ENCODE measurements at places on chromosomes 11 and 22.

DNA sequence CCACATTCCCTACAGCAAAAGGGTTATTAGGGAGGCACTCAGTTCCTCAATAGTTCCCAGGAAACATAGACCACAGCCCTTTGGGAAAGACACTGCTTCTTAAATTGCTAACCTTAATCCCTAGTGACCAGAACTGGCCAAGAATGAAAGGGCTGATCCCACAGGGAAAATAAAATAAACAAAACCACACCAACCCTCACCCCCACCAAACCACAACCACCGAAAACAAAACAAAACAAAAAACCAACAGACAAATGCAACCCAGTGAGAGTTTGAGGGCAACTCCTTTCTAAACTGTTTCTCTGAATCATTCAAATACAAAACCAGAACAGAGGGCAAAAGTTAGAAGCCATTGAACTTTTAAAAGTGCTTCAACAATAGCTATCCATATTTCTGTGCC, 57.2 kb downstream of the NAV2 start:
- DNase-seq, result no peak

DNA sequence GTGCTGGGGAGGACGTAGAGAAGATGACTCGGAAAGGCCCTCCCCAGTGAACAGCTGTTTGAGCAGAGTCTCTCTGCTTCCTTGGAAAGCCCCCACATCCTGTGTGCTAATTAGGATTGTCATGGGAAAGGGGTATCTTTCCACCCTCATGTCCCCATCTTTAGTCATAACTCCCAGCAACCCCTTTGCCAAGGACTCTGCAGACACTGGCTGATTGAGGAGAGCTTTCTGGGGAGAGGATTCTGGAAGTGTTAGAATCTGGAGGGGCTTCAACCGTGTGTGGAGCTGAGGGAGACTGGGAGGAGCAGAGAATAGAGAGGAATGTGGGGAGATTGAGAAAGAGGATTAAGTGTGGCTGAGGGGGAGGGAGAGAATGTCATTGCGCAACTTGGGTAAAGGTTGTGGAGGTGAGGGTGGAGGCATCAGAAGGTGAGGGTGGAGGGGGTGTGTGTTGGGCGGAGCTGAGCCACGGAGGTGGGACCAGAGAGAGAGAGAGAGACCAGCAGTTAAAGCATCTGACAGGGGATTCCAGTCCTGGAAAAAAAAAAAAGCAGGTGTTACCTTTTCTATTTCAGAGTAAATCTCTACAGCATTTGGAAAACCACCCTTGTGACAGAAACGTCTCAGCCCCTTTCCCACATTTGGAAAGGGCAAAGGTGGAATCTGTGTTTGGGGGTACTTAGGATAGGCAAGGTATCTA, 2.2 kb downstream of the DTX4 start:
- no peak for DNase-seq

DNA sequence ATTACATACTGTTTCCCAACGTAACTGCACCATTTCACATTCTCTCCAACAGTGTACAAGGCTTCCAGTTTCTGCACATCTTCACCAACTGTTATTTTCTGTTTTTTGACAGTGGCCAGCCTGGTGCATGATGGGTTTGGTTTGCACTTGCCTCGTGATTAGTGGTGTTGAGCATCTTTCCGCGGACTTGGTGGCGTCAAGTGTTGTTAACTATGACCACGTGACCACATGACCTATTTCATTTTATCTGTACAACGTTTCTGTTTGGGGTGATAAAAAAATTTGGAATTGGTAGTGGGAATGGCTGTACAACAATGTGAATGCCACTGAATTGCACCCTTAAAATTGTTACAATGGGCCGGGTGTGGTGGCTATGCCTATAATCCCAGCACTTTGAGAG, 2.5 kb upstream of the YPEL1 start:
- no peak for DNase-seq

- DNase-seq, result no peak
Observed at GRCh38 chr11:132450631-132451030, 1080.2 kb downstream of the NTM start.

- no peak for DNase-seq
Observed at GRCh38 chr11:36030731-36031281, 86.9 kb downstream of the LDLRAD3 start.

DNA sequence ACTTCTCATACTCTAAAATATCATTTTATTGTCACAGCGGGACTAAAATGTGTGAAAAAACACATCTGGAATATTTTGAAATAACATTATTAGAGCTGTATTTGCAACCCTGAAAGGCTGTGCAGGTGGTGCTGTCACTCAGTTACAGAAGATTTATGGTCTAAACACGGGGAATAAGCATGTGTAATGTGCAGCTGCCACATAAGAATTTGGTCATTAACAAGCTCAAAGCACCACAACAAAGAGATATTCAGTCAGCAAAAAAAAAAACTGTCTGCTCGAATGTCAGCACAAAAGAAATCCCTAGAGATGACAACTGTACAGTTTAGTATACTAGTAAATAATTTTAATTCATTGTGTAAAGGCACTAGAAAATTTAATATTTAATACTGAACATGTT, 31.3 kb downstream of the TMEM123 start:
- no peak for DNase-seq

DNA sequence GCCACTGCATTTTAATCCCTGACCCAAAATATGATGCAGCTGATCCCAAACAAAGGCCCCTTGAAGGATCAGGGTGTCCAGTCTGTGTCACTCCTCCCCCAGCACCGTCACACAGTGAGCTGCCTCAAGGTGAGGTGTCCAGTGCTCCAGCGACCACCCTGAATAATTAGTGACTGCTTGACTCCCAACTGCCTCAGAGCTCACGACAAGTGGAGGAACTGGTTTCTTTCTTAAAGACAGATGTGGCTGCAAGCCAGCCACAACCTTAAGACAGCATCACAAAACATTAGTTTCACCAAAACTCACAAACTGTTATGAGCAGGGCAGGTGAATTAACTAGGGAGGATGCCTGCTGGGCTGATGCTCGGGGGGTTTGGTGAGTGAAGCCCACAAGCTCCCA, 74.6 kb downstream of the PIWIL3 start:
- no peak for DNase-seq

DNA sequence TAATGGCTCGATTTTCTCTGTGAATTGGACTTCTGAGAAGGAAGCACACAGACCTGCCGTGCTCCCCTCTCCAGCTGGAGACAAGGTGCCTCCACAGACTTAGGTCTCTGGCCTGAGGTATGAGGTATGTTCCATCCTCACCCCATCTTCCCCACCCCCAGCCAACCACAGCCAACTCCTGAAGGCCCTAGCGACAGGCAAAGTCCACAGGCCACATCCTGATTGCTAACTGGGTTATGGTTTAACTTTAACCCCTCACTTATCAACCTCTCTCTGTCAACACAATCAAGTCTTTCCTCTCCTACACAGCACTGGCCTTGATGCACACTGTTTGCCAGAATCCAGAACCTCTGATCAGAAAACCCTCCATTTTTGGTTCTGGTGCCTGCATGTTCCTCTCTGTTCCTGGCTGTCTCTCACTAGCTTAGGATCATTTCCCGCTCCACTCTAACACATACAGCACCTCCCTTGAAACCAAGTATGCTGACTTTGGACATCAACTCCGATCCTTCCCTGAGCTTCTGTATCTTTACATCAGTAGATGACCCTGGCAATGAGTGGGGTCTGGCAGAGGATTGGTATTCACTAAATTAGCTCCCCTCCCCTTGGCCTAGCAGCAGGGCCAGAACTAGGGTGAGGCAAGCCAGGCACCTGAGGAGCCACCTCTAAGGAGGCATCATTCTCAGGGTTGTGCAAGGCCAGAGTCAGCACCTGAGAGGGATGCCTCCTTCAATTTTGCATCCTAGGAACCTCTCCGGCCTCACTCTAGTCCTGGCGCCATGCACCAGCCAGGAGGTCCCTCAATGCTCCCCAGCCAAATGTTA, 22.0 kb downstream of the JAML start:
- peak; percentile 73 for DNase-seq

- DNase-seq, result no peak
Observed at GRCh38 chr11:70703141-70704064, 305.1 kb downstream of the CTTN start.

GRCh38 chr11:60924906-60925853, 920 bp downstream of the TMEM132A start:
- DNase-seq, result peak; percentile 23

DNA sequence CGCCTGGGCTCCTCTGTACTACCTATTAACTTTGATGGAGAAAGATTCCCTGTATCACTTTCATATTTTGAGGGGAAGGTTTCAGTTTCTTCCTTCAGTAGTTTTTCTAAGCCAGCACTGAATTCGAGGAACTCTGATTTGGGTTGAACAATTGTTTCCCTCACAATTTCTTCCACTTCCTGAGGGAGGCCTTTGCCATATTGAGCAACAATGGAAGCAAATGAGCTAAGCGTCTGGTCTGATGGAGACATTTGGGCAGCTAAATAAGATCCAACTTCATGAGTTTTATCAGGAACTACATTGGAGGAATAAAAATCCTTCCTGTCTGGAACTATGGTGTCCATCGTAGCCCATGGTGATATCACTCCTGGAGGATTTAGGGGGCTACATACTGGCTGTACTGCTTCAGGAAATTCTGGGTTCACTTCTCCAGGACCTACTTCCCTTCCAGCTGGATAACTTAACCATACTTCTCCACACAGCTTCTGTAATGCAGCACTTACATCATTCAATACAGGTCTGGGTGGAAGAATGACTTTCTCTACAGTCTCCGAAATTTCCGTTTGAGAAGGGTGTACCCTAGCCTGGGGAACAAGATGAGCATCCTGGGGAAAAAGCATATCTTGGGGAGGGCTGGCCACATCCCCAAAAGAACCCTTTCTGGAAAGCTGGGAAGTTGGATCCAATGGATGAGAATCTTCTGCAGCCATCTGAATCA, 38.9 kb upstream of the CCDC89 start:
- no peak for DNase-seq

GRCh38 chr11:10293423-10294289, at the start of gene SBF2:
Gene SBF2 (minus strand): TSS chr11:10294219. CDS start chr11:10294069, 150 bp downstream.
- DNase-seq, result peak; percentile 86

- DNase-seq, result no peak
Observed at GRCh38 chr11:134997652-134998320, 585.7 kb upstream of the B3GAT1 start.

GRCh38 chr11:95791709-95792033, 1.4 kb downstream of the CEP57 start:
- DNase-seq, result no peak

GRCh38 chr11:62108017-62108750, 15.6 kb upstream of the INCENP start:
- DNase-seq, result peak; percentile 52

- DNase-seq, result no peak
Observed at GRCh38 chr11:73019449-73019848, 122.7 kb downstream of the FCHSD2 start.

DNA sequence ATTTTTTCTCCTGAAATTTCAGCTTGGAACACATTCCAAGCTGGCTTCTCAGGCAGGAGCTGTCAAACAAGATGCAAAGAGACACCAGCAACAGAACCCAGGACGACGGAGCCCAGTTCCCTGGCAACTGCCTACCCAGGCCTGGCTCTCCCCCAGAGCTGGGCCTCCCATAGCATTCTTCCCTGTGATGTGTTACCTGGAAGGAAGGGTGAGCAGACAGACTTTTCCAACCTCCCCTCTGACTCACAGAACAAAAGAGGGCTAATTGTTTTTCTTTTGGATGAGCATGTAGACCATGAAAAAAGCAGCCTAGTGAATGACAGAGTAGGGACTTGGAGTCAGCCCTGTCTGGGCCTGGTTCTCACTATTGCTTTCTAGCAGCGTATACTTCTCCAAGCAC, 55.3 kb upstream of the BMAL1 start:
- no peak for DNase-seq

DNA sequence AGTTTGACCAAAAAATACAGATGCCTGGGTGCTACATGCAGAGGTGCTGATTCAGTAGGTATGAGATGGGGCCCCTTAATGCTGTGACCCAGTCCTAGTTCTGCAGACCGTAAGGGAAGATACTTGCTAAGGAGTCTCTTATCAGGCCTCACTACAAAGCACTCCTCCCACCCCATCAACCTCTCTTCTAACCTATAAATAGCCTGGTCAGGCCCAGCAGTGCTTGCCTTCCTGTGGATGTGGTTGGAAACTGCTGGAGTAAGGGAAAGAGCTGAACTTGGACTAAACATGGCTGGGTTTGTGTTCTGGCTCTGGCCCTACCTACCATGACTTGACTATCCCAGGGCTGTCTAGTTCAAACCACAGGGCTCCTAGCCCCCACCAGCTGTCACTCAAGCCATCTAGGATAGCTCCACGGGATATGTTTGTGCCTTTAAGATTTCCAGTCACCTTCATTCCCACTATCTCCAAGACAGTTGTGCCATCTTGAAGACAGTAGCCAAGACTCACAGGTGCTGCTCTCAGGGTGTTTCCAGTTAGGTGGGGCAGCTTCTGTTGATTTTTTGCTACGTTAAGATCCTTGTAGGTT, 9.5 kb upstream of the DKK3 start:
- DNase-seq, result no peak

DNA sequence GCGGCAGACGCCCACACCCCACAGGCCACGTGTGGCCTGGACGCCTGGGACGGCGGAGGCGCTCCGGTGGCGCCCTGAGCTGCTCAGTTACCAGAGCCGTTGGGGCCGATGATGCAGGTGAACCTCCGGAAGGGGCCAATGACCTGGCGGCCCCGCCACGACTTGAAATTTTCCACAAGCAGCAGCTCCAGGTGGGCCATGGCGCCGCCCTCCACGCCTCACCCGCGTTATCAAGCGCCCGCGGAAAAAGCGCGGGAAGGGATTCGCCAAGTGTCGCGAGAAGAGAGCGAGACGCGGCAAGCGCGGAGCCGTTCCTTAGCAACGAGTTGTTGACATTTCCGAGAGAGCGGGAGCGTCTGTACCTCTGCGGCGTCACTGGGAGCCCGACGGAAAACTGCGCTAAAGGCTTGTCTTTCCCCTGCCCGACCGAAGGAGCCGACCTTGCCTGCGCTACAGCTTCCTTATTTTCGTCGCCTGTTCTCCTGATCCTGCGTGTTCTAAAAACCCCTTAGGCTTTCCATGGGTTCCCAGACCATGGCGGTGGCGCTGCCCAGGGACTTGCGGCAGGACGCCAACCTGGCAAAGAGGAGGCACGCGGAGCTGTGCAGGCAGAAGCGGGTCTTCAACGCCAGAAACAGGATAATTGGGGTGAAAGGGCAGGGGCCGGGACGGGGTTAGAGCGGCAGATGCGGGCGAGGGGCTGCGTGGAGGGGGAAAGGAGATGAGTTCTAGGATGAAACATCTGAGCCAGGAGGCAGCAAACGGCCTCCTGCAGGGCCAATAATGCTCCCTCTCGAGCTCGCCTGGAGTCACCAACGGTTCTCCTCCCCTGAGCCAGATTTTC, at the start of the genes RIBC2 and SMC1B:
RIBC2 (plus strand) TSS at position 326 of the 844 bp plus-strand sequence; CDS start at position 520, 194 bp downstream.
SMC1B (minus strand) TSS at position 232 of the 844 bp plus-strand sequence; CDS start at position 200, 32 bp downstream.
- DNase-seq, result peak; percentile 81

GRCh38 chr11:72732329-72732728, 19.9 kb downstream of the ARAP1 start:
- DNase-seq, result no peak

- DNase-seq, result peak; percentile 36
Observed at GRCh38 chr22:19887256-19887985, 32.7 kb upstream of the GNB1L start.

GRCh38 chr11:2775626-2776350, 76.0 kb upstream of the KCNQ1OT1 start:
- DNase-seq, result no peak

GRCh38 chr11:126181939-126182730, 29.3 kb downstream of the RPUSD4 start:
- no peak for DNase-seq
